ENCODE measurements at places on chromosomes 7 and 10.

DNA sequence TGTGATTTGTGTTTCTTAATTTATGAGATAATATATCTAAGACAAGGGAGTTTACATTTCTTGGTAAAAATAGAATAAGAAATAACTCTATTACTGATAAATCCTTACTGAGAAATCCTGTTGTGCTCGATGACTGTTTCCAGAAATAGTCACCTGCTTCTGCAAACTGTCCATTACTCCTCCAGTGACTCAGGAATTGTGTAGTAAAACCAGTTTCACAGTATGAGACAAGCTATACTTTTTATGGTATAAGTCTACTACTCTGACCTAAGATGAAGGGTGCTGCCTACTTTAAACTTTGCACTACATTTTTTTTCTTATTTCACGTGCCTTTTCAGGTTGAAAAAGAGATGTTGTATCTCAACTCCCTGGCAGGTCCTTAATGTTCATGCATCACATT, 6.8 kb upstream of the ANKRD22 start:
- peak; percentile 81 for DNase-seq

GRCh38 chr10:30594077-30594476, 35.5 kb downstream of the LYZL2 start:
- DNase-seq: no peak

- no peak for DNase-seq
Measured at GRCh38 chr7:132169730-132170129, 406.5 kb downstream of the PLXNA4 start.

- peak; percentile 39 for DNase-seq
Measured at GRCh38 chr10:3067118-3067858, at the start of gene PFKP. Gene PFKP, plus strand, starts transcription at chr10:3067548. Its CDS starts 48 bp downstream, at chr10:3067596.

DNA sequence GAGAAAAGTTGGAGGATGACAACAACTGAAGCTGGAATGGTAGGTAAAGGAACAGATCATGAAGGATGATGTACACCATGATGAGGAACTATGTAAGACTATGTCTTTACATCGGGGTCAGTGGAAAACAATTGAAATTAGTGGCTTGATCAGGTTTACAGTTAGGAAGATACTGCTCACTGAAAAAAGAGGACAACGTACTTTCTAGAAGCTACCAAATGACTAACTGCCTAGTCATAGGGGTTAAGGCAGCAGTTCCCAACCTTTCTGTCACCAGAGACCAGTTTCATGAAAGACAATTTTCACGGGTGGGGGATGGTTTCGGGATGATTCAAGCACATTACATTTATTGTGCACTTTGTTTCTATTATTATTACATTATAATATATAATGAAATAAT, 91.6 kb upstream of the ANKRD1 start:
- DNase-seq: no peak

- DNase-seq: no peak
Measured at GRCh38 chr10:73734028-73734720, 10.0 kb upstream of the SEC24C start.
